Thymus (tissue), 14 donors: ENCODE measurements at places on chromosomes 4 and X. TPM values are rescaled to one million over a fixed set of nuclear protein-coding genes. Genes with fewer than 3 reads are reported as not detected.

DNA sequence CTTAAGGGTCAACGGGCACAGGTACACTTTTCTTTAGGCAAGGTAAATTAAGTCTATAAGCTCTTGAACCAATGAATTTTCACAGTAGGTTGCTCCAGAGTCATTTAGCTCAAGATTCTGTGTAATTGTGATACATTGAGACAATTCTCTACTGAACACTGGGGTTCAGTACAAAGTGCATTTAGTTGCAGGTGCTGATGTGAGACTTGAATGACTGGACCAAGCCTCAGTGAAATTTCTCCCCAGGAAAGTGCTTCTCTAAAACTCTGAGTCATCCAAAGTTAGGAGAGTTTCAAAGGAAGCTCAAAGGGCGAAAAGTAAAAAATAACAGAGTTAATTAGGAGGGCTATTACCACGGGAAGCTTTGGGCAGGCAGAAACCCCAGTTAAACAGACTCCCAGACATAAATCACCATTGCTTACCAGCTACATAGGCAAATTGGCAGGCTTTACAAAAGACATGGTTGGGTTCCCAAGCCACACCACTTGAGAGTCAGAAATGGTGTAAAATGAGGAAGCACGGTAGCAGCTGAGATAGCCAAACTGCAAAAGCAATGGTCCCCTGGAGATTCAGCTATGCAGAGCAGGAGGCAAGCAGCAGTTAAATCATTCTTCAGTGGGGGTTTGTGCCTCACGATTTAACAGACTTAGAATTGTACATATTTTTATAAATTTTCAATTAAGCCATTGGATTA is 202.6 kb downstream of the PCDH19 start:
- DNase-seq: no peak
- no peaks in the 10 kb centered on the region for H3K4me1 ChIP-seq
- no peaks in the 10 kb centered on the region for H3K36me3 ChIP-seq
- no peak overlapping the region for H3K4me3 ChIP-seq

DNA sequence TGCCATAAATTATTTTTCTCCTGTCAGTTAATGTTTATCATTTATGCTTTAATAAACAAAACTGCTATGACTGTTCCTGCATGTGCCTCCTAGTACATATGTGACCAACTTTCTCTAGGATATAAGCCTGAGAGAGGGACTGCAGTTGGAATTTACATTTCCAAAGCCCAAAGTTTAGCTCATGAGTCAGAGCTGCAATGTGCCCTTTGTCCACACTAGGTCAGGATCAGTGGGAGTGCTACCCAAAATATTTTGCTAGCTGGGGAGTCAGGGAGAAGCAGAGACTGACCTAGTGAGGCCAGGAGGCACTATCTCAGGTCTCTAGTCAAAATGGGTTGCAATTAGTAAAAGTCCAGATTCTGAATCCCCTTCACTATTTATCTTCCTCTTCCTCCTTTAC is 92.7 kb downstream of the AR start:
- H3K27me3 ChIP-seq: no peaks in the 10 kb centered on the region
- H3K4me1 ChIP-seq: no peaks in the 10 kb centered on the region
- H3K27ac ChIP-seq: no peak overlapping the region
- no peak overlapping the region for H3K4me3 ChIP-seq
- H3K36me3 ChIP-seq: no peaks in the 10 kb centered on the region

DNA sequence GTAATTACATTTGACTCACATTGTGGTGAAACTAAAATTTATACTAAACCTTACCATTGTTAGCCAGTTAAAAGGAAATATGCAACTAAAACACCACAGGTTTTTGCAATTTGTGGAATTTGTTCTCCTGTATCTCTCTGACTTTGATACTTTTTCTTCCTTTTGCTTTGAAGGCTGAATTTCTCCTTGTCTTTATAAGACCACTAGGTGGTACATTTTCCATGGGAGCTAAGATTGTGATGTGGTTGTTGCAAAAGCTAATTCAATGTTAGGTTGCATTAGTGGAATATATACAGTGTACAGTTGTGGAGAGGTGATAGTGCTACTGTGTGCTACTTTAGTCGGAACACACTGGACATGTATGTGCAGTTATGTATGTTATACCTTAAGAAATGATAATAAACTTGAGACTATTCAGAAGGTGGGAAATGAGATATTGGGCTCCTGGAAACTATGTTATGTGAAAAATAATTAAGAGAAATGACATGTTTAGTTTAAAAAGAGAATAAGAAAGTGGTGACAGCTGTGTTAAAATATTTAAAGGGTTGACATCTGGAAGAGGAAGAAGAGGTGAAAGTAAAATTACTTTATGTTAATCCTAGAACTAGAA is 70.3 kb downstream of the ARL9 start:
- no peak for DNase-seq
- H3K4me1 ChIP-seq: no peaks in the 10 kb centered on the region
- no peak overlapping the region for H3K4me3 ChIP-seq
- H3K27ac ChIP-seq: no peak overlapping the region

GRCh38 chr4:26985873-26986272 is 125.2 kb downstream of the STIM2 start:
- peak; percentile 40 for DNase-seq
- no peaks in the 10 kb centered on the region for H3K27me3 ChIP-seq
- no peaks in the 10 kb centered on the region for H3K36me3 ChIP-seq

DNA sequence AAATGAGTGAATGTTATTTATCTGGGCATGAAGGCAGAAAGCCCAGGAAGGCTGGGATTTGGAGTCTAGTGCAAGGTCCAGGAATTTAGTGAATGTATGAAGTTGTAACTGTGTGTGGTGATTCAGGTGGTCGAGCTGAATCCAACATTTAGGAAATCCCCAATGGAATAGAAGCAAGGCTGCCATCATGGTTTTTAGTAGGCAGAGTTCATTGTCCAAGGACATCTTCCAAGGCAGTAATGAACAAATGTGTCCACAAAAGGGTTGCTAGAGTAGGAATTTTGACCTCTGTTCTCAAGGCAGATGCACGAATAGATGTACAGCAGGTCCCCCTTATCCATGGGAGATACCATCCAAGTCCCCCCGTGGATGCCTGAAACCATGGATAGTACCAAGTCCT is 42.9 kb upstream of the ACSL1 start:
- no peaks in the 10 kb centered on the region for H3K4me1 ChIP-seq
- no peak overlapping the region for H3K4me3 ChIP-seq
- no peak overlapping the region for H3K27ac ChIP-seq
- no peaks in the 10 kb centered on the region for H3K27me3 ChIP-seq

Gene ARHGAP4
- total RNA-seq: 139 TPM

GRCh38 chr4:6500481-6501140 is 28.2 kb upstream of the PPP2R2C start:
- H3K36me3 ChIP-seq: no peaks in the 10 kb centered on the region
- H3K27me3 ChIP-seq: no peaks in the 10 kb centered on the region
- H3K4me3 ChIP-seq: no peak overlapping the region
- no peaks in the 10 kb centered on the region for H3K4me1 ChIP-seq
- no peak for DNase-seq
- H3K27ac ChIP-seq: no peak overlapping the region

GRCh38 chrX:46575991-46576392 is 2.4 kb downstream of the CHST7 start:
- no peak overlapping the region for H3K27ac ChIP-seq
- peaks cover 10% of the 10 kb centered on the region for H3K27me3 ChIP-seq
- no peak overlapping the region for H3K4me3 ChIP-seq
- DNase-seq: no peak
- no peaks in the 10 kb centered on the region for H3K36me3 ChIP-seq

DNA sequence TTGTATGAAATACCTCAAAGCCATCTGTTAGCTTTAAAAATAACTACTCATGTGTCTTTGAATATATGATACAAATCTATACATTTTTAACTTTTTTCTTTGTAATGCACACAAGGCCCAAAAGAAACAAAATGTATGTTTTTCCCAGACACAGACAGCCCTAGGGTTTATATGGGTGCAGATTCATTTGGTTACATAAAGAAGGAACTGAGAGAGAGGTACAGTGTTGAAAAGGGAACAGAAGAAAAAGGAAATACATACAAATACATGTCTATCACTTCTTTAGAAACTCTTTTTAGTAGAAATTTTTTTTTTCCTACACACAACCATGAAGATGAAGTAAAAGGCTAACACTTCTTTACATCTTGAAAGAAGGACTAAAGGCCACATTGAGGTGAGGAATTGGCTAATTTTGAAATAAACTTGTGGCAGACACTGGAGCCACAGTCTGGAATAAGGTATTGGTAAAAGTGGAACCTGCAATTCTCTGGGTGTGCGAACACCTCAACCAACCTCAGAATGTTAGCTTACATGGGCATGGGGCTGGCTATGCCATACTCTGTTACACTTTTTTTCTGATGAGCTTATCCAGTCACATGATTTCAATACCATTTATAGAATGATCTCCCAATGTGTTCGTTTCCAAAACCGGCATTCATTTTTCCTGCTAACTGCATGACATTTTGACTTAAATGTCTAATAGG is 67.9 kb downstream of the FAM47C start:
- no peaks in the 10 kb centered on the region for H3K27me3 ChIP-seq
- H3K36me3 ChIP-seq: no peaks in the 10 kb centered on the region
- H3K27ac ChIP-seq: no peak overlapping the region
- no peak overlapping the region for H3K4me3 ChIP-seq
- H3K4me1 ChIP-seq: no peaks in the 10 kb centered on the region
- no peak for DNase-seq

Gene GPC3
- 26.2 TPM for total RNA-seq

Gene IL2
- 4.2 TPM for total RNA-seq

DNA sequence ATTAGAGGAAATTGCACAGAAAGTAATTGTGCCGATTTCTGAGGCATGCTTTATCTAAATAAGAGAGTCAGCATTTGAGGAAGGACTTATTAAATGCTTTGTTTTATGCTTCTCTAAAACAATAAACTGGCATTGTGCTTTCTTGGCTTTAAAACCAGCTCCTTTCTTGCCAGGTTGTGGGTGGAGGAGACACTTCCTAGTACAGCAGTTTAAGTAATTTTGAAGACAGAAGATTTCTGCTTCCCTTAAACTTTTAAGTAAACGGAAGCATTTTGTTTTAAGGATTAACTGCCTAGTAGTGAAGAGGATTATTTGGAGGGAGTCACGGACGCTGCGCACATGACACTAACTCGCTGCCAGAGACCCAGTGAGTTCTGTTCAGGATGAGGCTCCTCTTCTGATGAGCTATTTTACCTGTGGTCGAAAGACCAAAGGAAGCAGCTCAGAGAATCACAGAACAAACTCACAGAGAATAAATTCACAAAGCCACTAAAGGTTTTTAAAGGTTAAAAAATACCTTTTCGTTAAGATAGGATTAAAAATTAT is 169.5 kb downstream of the TLL1 start:
- H3K4me1 ChIP-seq: no peaks in the 10 kb centered on the region
- H3K27me3 ChIP-seq: no peaks in the 10 kb centered on the region
- H3K27ac ChIP-seq: no peak overlapping the region
- H3K36me3 ChIP-seq: no peaks in the 10 kb centered on the region

- DNase-seq: no peak
- H3K4me3 ChIP-seq: no peak overlapping the region
- H3K4me1 ChIP-seq: no peaks in the 10 kb centered on the region
- no peak overlapping the region for H3K27ac ChIP-seq
Measured at GRCh38 chr4:109915385-109916026, 2.8 kb downstream of the EGF start.

DNA sequence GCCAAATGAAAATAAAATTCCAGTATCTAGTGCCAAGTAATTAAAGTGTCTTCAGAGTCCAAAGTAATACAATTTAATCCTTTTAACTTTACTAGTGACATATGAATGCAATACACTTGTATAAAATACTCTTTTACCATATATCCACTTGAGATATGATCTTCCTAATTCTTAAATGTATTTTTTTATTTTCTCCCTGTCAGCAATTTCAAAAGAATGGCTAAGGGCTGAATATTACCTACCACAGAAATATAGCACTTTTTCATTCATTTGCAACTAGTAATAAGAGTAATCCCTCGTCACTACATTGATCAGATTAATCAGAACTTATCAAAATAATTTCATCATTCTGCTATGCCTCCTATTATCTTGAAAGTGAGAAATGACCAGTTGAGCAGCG is 10.1 kb upstream of the TBX22 start:
- H3K4me3 ChIP-seq: no peak overlapping the region
- no peak for DNase-seq
- H3K4me1 ChIP-seq: no peaks in the 10 kb centered on the region
- H3K27me3 ChIP-seq: no peaks in the 10 kb centered on the region
- H3K36me3 ChIP-seq: no peaks in the 10 kb centered on the region
- H3K27ac ChIP-seq: no peak overlapping the region

DNA sequence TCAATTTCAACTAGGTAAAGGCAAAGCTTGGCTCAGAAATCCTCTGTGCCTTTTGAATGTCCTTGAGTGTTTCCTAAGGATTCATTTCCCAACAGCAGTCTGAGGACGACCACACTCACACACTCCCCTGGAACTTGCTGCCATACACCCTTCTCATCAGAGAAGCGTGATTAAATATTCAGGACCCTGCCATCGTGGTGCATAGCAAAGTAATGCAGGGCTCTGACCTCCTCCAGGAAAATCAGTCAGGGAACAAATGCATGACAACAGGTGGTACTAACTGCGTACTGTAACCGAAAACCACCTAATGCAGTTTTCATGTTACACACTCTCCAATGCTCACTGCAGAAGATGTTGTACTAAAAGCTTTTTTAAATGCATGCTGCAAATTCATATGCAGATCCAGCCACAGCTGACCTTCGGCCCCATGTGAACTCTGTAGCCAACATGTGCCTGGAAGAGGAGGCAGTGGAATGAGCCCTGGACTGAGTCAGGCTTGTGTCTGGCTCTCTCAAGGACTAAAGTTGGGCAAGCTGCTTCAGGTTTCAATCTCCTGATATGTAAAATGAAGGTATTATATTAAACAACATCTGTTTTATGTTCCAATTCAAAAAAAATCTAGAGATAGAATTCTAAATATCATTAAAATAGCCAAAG is 238.3 kb downstream of the KCNIP4 start:
- H3K4me3 ChIP-seq: no peak overlapping the region
- H3K27me3 ChIP-seq: no peaks in the 10 kb centered on the region
- no peak for DNase-seq
- no peaks in the 10 kb centered on the region for H3K4me1 ChIP-seq
- no peak overlapping the region for H3K27ac ChIP-seq
- H3K36me3 ChIP-seq: no peaks in the 10 kb centered on the region

- DNase-seq: no peak
- no peak overlapping the region for H3K27ac ChIP-seq
- H3K4me1 ChIP-seq: no peaks in the 10 kb centered on the region
- no peak overlapping the region for H3K4me3 ChIP-seq
- no peaks in the 10 kb centered on the region for H3K27me3 ChIP-seq
Measured at GRCh38 chr4:98581126-98581525, 77.3 kb downstream of the TSPAN5 start.

Gene SUPT20HL2
- not detected for total RNA-seq

- peak; percentile 63 for DNase-seq
- H3K36me3 ChIP-seq: peaks cover 11% of the 10 kb centered on the region
- peak within 1 kb of the TSS; percentile 92 for H3K4me3 ChIP-seq
- H3K4me1 ChIP-seq: peaks cover 27% of the 10 kb centered on the region
- peak within 1 kb of the TSS; percentile 93 for H3K27ac ChIP-seq
- no peaks in the 10 kb centered on the region for H3K27me3 ChIP-seq
Measured at GRCh38 chr4:15778289-15779241, at the start of gene CD38. CD38 (plus strand) TSS chr4:15778328; CDS start chr4:15778415, 87 bp downstream.
